ENCODE measurements at places on chromosomes 6 and 20.

- DNase-seq: no peak
These were observed 17.2 kb downstream of the SNX14 start for GRCh38 chr6:85576476-85576875.

DNA sequence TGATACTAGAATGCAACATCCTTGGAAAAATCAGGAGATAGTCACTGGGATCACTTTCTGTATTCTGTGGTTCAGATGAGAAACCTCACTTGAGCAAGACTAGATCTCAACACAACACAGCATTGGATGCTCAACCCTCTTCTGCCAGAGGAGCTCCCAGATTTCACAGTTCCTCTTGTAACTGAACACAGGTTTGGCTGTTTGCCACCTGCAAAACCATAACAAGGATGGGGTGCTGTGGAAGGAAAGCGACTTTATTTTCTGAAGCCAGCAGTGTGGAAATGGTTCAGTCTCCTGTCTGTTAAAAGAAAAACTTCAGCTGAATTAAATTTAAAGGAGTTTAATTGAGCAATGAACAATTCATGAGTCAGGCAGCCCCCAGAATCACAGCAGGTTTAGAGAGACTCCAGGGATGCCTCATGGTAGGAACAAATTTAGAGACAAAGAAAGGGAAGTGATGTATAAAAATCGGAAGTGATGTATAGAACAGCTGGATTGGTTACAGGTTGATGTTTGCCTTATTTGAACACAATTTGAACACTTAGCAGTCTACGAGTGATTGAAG lies 149.9 kb upstream of the UST start:
- no peak for DNase-seq

DNA sequence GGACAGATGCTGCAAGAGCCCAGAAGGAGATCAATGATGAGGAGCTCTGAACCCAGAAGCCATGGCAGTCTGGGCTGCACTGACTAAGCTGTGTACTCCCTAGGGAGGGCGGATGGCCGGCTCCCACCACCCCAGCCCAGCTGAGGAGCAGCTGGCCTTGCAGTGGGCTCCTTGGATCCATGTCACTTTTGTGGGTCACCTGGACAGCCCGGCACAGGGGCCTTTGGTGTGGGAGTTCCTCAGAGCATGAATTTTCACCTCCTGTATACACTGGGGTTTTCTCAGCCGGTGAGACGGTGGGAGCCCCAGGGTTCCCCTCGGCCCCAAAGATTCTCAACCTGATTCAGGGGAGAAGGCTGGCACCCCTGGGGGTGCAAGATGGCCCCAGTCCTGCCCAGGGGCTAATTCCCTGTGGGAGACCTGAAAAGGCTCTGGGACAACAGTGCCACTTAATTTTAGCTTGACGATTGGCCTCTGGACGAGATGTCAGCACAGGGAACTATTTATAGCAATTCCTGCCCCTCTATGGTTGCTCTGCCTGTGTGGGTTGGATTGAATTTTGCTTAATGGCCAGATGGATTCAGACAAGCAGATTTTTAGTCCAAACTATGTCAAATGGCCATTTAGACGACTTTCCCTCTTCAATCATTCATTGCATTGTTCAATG lies 121.6 kb upstream of the PMEPA1 start:
- no peak for DNase-seq

GRCh38 chr6:151387175-151387970 lies 4.0 kb downstream of the ZBTB2 start:
- DNase-seq: no peak

DNA sequence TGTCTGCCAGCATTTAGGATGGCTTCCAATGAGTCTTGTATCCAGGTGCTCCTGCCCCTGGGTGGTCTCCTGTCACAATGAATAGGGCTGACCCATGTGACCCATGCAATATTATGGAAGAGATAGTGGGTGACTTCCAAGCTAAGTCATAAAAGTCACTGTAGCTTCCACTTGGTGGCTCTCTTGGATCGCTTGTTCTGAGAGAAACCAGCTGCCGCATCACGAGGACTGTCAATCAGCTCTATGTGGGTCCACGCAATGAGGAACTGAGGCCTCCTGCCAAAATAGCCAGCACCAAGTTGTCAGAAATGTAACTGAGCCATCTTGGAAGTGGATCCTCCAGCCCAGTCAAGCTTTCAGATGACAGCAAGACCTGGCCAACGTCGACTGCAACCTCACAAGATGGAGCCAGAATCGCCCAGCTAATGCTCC lies 14.9 kb upstream of the MATN4 start:
- DNase-seq: no peak

DNA sequence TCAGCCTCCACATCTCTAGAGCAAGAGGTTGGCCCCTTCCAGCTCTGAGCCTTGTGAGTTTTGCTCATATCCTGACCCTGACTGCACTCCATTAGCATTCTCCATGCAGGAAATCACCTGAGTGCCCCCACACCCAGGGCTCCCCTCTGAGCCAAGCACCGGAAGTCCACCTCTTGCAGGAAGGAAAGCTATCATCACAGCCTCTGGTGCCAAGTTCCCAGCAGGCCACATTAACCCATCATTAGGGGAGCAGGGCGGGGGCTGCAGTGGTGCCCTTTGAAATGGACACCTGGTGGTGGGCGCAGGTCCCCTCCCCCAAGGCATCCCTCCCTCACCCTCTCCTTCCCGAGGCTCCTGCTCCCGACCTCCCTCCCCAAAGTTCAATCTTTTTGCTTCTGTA lies 16.1 kb downstream of the GRM4 start:
- no peak for DNase-seq

- DNase-seq: no peak
These were observed 943 bp downstream of the ZUP1 start for GRCh38 chr6:116667623-116668022.

DNA sequence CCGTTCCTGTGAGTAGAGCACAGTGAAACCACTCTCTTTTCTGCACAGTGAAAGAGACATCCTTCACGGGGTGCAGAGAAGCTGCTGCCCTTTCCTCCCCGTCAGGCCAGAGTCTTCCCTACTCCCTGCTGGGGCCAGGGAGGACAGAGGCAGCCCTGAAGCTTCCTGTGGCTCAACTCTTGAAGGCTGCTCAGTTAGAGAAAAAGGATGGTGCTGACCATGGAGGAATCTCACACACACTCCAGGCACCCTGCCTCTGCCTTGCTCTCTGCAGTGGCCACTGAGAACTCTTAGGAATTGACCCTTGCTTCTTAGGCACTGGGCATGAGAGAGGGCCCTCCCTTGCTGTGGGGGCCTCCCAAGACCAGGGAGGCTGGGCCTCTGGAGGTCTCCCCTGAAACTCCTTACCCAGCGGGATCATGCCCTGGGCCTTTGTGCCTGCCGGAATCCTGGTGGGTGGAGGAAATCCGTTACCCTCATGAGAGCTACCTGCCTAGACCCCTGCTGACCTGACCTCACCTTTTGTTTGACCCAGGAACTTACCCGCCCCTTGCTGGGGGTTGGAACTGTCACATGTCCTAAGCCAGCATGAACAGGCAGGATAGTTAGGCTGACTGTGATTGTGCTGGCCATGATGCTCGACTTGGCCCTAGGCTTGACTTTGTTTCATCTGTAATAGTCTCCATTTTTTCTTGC lies 65.0 kb upstream of the CD93 start:
- DNase-seq: no peak

- DNase-seq: no peak
These were observed 26.3 kb upstream of the FAM50B start for GRCh38 chr6:3822747-3823445.

GRCh38 chr20:62066983-62067433 lies 1.3 kb upstream of the TAF4 start:
- no peak for DNase-seq

DNA sequence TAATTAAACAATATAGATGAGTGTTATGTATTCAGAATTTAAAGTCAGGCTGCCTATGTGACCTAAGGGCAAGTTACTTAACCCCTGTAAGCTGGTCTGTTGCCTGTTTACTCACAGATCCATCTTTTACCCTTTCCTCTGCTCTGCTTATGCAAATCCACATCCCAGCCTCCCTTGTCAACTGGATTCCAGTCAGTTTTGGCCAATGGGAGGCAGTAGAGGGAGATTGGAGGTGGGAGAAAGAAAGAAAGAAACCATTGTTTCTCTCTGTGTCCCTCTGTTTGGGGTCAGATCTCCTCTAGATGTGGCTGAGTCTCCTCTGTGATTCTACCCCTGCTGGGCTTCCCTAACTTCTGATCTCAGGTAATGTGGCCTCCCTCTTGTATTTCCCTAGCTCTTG lies 266.8 kb upstream of the PLN start:
- DNase-seq: no peak

DNA sequence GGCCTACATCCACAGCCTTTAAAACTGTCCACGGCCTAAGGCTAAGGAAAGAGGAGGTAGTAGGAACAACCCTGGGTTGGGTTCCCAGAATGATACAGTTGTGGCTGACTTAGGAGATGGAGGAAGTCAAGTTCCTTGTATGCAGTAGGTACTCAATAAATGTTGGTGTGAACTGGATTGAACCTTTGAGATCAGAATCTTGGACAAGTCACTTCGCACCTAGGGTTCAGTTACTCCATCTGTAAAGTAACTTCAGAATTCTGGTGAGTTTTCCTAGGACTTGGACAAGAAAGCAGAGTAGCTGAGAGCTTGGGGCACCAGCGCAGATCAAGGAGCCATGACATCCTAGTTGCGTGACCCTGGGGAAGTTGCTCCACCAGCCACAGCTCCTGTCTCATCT lies 9.1 kb downstream of the XKR7 start:
- no peak for DNase-seq

- DNase-seq: no peak
These were observed 303.6 kb downstream of the TRDN start for GRCh38 chr6:123333000-123333756.

DNA sequence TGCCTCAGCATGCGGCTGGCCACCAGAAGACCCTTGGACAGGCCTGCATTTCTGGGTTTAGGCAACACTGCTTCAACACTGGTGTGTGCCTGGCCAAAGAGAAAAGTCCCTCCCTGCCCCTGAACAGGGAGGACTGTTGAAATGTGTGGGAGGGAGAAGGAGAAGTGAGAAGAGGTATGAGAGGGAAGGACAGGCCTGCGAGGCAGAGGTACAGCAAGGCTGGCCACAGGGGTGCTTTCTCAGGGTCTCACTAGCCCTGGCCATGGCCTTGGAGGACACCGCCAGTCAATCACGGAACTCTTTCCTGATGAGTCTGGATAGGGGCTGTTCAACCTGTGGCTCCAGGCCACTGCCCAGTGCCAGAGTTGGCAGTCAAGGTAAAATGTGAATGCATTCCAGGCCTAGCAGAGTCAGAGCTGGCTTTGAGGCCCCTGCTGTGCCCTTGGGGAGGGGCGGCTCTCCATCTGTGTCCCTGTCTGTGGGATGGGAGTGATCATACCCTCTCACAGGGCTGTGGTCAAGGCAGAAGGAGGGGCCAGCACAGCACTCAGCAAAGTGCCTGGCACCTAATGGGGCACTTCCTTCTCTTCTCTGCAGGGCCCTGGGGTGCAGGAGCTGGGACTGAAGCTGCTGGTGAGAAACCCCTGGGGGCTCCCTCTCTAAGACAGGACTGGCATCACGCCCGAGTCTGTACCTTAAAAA lies 43.2 kb upstream of the CDH22 start:
- no peak for DNase-seq

- DNase-seq: no peak
These were observed 5.9 kb downstream of the CNBD2 start for GRCh38 chr20:35974256-35974655.

GRCh38 chr6:91376686-91377085 lies 789.8 kb upstream of the MAP3K7 start:
- no peak for DNase-seq

DNA sequence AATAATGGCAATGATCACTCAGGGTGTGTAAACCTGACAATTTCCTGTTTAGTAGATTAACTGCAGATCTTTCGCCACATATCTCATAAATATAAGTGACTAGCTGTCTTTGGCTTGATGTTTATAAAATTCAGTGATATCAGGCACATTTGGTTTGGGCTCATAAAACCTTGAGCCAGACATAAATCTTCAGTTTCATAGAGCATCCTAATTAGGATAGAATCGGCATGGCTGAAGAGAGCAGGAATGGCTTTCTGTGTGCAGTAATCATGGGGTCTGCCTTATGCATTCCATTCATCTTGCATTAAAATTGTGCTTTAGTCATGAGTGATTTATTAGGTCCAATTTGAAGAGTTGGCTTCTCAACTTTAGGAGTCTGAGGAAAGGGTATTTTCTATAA lies 27.2 kb downstream of the AIG1 start:
- no peak for DNase-seq

GRCh38 chr20:3158968-3159431 lies 665 bp downstream of the FASTKD5 start:
- no peak for DNase-seq

DNA sequence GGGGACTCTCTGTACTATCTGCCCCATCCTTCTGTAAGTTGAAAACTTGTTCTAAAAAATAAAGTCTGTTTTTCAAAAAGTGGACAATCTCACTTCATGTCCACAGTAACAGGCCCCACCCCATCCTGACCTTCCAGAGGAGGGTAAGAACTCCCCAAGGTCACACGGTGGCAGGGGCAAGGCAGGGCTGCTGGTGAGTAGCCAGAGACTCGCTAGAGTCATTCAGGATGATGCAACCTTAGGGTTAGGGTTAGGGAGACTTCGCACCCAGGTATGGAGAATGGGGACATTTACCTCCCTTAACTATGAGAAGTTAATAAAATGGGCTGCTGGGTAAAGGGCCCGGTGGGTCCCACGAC lies 15.4 kb downstream of the PEDS1 start:
- no peak for DNase-seq

DNA sequence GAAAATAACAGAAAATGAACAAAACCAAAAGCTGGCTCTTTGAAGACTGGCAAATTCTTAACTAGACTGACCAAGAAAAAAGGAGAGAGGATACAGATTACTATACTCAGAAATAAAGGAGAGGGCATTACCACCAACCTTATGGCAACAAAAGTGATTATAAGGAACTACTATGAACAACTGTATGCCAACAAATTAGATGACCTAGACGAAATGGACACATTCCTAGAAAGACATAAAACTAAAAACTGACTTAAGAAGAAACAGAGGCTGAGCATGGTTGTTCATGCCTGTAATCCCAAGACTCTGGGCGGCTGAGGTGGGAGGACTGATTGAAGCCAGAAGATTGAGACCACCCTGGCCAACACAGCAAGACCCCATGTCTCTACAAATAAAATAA lies 33.5 kb downstream of the TRPC4AP start:
- DNase-seq: no peak

- no peak for DNase-seq
These were observed 131.8 kb upstream of the C6orf118 start for GRCh38 chr6:165441181-165441580.

DNA sequence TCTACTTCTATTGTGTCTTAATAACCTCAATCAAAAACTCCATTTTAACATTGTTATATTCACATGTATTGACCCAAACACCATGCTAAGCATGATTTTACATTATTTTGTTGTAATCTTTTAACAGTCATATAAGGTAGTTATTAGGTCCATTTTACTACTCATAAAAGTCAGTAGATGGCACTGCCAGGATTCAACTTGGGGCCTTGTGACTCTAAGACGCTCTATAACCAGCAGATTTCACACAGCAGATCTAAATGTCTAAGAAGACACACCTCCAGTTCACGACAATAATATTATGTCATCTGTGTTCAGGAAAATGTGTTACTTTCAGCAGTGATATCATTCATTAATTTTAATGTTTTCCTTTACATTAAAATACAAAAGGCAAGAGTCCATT lies 88.0 kb downstream of the FRK start:
- DNase-seq: no peak

- no peak for DNase-seq
These were observed 1.5 kb upstream of the SLA2 start for GRCh38 chr20:36647196-36648121.

GRCh38 chr20:49610691-49611538 lies 43.0 kb upstream of the PTGIS start:
- peak; percentile 47 for DNase-seq
